ENCODE measurements at places on chromosomes 7 and 10.

DNA sequence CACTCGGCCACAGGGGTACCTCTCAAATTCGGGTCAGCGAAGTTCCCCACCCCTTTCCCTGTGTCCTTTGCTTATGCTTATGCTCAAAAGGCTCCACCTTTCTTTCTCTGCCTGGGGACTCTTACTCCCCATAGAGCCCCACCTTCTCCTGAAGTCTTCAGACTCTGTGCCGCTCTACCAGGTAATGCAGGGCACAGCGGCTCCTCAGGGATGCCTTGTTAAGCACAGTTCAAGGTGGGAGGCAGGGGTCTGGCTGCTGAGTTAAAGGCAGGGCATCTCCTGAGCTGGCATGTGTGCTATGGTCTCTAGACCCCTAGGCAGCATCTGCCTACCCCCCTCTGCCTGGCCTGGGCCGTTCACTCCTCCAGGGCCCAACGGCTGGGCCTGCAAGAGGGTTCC, 3.0 kb upstream of the CXCL12 start:
- no peaks in the 10 kb centered on the region for H3K36me3 ChIP-seq
- H3K4me1 ChIP-seq = peaks cover 25% of the 10 kb centered on the region
- no peaks in the 10 kb centered on the region for H3K27me3 ChIP-seq
- no peak overlapping the region for H3K27ac ChIP-seq
- DNase-seq = no peak

DNA sequence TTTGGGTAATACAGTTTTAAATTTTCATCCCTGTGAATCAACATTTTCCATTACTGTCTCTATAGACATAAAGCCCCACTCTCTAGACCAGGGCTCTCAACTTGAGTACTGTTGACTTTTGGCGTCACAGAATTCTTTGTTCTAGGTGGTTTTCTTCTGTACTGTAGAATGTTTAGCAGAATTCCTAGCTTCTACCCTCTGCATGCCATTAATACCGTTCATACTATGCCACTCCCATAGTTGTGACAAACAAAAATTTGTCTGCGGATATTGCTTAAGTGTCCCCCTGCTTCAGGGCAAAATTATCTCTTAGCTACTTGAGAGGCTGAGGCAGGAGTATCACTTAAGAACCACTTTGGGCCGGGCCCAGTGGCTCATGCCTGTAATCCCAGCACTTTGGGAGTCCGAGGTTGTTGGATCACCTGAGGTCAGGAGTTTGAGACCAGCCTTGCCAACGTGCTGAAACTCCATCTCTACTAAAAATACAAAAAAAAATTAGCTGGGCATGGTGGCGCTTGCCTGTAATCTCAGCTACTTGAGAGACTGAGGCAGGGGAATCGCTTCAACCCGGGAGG, 57.3 kb upstream of the NRG3 start:
- no peaks in the 10 kb centered on the region for H3K4me1 ChIP-seq
- H3K27ac ChIP-seq = no peak overlapping the region
- H3K27me3 ChIP-seq = no peaks in the 10 kb centered on the region
- DNase-seq = no peak
- no peak overlapping the region for H3K4me3 ChIP-seq
- H3K36me3 ChIP-seq = no peaks in the 10 kb centered on the region

GRCh38 chr10:79602953-79603352, 7.8 kb upstream of the SFTPA1 start:
- H3K36me3 ChIP-seq = no peaks in the 10 kb centered on the region
- no peaks in the 10 kb centered on the region for H3K4me1 ChIP-seq
- DNase-seq = no peak
- H3K4me3 ChIP-seq = no peak overlapping the region

DNA sequence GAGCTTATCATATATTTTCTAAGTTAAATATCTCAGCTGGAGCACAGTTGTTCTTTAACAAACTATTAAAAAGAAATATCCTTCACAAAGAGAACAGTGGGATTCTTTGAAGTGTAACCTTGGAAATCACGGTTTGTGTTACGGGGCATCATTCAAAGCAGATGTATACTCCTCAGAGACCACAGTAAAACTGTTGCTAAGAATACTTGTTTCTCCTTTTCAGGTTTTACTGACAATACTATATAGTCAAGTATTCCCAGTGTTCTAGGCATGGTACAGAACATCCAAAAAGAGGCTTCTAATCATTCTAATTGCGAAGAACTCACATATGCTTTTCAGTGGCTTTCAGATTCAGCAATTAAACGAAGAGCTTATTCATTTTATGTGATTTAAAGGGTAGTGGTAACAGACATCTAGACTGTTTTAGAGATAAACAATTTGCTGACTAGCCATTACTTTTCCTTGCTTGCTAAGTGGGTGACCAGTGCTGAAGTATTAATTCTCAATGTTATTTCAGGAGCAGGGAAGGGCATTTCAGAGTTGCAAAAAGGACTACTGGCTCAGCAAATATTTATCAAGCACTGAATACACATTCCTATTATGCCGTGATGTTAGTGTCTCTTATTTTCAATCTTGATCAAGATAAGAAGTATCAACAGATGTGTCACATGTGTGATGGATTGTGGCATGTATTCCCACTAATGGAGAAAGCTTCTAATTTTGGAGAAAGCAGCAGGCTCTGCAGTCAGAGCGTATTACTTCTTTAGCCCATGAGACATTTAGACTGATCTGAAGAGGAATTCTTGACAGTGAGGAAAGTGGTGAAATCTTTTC, 236.8 kb downstream of the RNLS start:
- H3K36me3 ChIP-seq = no peaks in the 10 kb centered on the region
- no peak for DNase-seq
- H3K4me3 ChIP-seq = no peak overlapping the region
- no peaks in the 10 kb centered on the region for H3K4me1 ChIP-seq
- no peak overlapping the region for H3K27ac ChIP-seq
- peaks cover 3% of the 10 kb centered on the region for H3K27me3 ChIP-seq

- no peaks in the 10 kb centered on the region for H3K36me3 ChIP-seq
- no peak for DNase-seq
- no peak overlapping the region for H3K27ac ChIP-seq
- H3K4me1 ChIP-seq = no peaks in the 10 kb centered on the region
- no peak overlapping the region for H3K4me3 ChIP-seq
- no peaks in the 10 kb centered on the region for H3K27me3 ChIP-seq
These were observed 386.7 kb upstream of the NPVF start for GRCh38 chr7:25615003-25615402.

- H3K4me3 ChIP-seq = no peak overlapping the region
- no peak for DNase-seq
- no peak overlapping the region for H3K27ac ChIP-seq
- H3K36me3 ChIP-seq = no peaks in the 10 kb centered on the region
- H3K4me1 ChIP-seq = no peaks in the 10 kb centered on the region
These were observed 104.2 kb downstream of the NPY start for GRCh38 chr7:24388212-24388611.

- H3K36me3 ChIP-seq = no peaks in the 10 kb centered on the region
- no peak for DNase-seq
These were observed 5.9 kb downstream of the PIK3CG start for GRCh38 chr7:106870983-106871410.

DNA sequence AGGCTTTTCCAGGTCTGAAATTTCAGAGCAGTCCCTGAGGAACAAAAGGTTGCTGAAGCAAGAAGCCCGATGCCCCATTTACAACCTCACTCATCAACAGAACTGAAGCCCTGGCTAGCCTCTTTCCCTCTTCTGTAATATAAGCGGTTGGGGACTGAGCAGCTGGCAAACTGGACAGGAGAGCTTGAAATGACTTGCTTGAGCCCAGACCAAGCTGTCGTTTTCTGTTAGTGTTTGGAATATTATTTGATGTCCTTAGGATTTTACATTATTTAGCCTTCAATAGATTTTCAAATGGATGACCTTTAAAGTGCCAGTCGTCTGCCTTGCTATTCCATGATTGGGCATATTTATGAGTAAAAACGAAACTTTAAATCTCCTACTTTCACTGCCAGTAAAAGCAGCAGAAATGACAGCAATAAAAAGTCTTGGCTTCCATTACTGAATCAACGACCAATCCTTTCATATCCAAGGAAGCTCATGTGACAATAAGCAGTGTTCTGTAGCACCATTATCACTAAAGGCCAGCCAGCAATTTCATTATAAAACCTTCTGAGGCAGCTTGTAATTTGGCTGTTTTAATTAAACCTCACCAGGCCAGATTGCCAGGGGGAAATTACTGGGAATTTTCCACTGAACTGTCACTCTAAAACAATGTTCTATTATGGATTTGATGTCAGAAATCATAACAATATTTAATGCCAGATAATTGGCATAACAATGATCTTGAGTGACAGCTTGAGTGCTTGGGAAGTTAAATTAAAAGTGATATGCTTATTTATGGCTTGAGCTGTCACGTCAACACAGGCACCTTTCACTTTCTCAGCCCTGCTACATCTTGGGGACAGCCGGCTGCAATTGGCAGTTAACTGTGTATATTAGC, 85.9 kb downstream of the LSMEM1 start:
- H3K4me1 ChIP-seq = no peaks in the 10 kb centered on the region
- H3K4me3 ChIP-seq = peak overlapping the region; percentile 58
- H3K36me3 ChIP-seq = no peaks in the 10 kb centered on the region
- DNase-seq = no peak

- peaks cover 62% of the 10 kb centered on the region for H3K4me1 ChIP-seq
- H3K27me3 ChIP-seq = no peaks in the 10 kb centered on the region
- H3K36me3 ChIP-seq = no peaks in the 10 kb centered on the region
- peak overlapping the region; percentile 49 for H3K27ac ChIP-seq
- peak overlapping the region; percentile 25 for H3K4me3 ChIP-seq
- peak; percentile 53 for DNase-seq
These were observed 23.8 kb upstream of the FZD1 start for GRCh38 chr7:91240376-91240941.

GRCh38 chr7:98301693-98302470, 20.4 kb downstream of the BRI3 start:
- DNase-seq = no peak
- H3K4me3 ChIP-seq = no peak overlapping the region
- no peaks in the 10 kb centered on the region for H3K4me1 ChIP-seq
- peaks cover under 1% of the 10 kb centered on the region for H3K27me3 ChIP-seq
- H3K27ac ChIP-seq = no peak overlapping the region
- H3K36me3 ChIP-seq = peaks cover 13% of the 10 kb centered on the region

Data from HFFc6 (cell line).